ENCODE measurements at places on chromosomes 1 and 21.

DNA sequence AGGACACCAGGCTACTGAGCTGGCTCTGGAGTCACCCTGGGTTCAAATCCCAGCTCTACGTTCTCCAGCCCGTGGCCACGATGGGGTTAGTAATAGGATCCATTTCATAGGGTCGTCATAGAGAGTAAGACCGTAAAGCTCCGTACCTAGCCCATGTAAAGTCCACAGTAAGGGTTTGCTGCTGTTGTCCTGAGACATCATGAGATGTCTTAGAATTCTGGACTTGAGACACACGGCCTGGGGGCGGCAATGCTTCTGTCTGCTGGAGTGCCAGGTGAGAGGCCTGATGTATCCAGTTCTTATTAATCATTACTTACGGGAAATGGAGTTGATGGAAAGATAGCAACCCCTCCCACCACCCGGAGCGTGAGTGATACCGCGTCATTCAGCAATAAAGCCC is 3.6 kb downstream of the TCP10L start:
- no peaks in the 10 kb centered on the region for H3K4me1 ChIP-seq
- H3K4me3 ChIP-seq: no peak overlapping the region
- H3K27ac ChIP-seq: no peak overlapping the region
- H3K27me3 ChIP-seq: no peaks in the 10 kb centered on the region

- peak; percentile 51 for DNase-seq
- peak overlapping the region; percentile 24 for H3K4me3 ChIP-seq
- peak overlapping the region; percentile 99 for H3K27ac ChIP-seq
- H3K27me3 ChIP-seq: no peaks in the 10 kb centered on the region
- H3K36me3 ChIP-seq: no peaks in the 10 kb centered on the region
- peaks cover 60% of the 10 kb centered on the region for H3K4me1 ChIP-seq
Observed at GRCh38 chr1:62337706-62338631, 18.7 kb upstream of the KANK4 start.

DNA sequence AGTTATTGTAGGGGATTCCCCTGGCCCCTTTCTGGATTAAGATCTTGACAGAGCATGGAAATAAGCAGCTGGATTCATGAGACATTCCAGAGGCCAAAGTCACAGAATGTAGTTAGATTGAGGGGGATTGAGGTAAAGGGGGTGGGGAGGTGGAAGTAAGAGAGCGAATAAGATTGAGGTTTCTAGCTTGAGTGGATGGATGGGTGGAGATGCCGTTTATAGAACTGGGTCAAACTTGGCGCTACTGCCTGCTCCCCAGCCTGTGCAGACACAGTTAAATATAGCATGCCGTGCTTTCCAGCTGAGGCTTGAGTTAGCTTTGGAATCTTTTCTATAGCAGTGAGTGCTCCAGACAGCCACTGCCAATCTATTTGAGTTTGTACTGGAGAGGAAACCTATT is 85.7 kb downstream of the DYRK1A start:
- no peaks in the 10 kb centered on the region for H3K27me3 ChIP-seq
- DNase-seq: no peak
- H3K4me1 ChIP-seq: peaks cover 67% of the 10 kb centered on the region
- H3K4me3 ChIP-seq: peak overlapping the region; percentile 28
- H3K27ac ChIP-seq: no peak overlapping the region
- H3K36me3 ChIP-seq: peaks cover 8% of the 10 kb centered on the region

- no peaks in the 10 kb centered on the region for H3K4me1 ChIP-seq
- DNase-seq: no peak
- no peaks in the 10 kb centered on the region for H3K36me3 ChIP-seq
- no peaks in the 10 kb centered on the region for H3K27me3 ChIP-seq
- no peak overlapping the region for H3K4me3 ChIP-seq
- no peak overlapping the region for H3K27ac ChIP-seq
Observed at GRCh38 chr1:242813490-242814091, 289.1 kb upstream of the PLD5 start.
